ENCODE measurements at places on chromosomes 3 and 15.

- no peak for DNase-seq
Measured at GRCh38 chr15:42144841-42145375, 11.5 kb downstream of the PLA2G4F start.

GRCh38 chr15:58595516-58596263 lies 153.8 kb downstream of the ADAM10 start:
- DNase-seq = no peak

DNA sequence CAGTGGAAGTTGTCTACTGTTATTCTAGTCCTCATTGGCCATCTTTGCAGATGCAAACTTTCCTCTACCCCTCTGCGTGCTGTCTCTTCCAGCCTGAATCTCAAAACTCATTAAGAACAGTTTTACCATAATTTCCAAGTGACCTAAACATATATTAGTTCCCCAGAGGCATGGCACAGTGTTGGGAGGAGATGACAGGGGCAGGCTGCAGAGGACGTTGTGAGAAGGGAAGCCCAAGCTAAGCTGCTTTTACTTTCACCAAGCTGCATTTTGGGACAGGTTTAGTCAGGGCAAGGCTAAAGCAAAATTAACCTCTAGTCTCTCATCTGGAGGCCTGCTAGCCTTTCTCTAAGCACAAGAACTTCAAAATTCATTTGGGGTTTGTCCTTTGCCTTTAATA lies 318.6 kb upstream of the SATB1 start:
- DNase-seq = no peak

DNA sequence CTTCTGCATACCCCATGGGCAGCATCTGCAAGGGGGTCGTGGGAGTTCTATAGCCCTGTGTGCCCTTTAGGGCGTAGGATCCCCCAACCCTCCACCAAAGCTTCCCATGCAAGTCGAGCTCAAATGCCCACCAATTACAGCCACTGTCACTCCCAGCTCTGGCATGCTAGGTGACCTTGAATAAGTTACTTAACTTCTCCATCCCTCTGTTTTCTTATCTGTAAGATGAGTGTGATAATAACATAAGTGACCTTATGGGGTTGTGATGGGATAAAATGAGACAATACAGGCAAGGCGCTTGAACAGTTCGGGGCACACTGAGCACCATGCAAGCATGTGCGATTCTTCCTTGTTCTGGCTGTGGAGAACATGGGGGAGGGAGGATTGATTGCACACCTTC lies 74.8 kb upstream of the POMGNT2 start:
- no peak for DNase-seq
